ENCODE measurements at places on chromosomes 11 and 22.

- no peak for DNase-seq
These were observed 195.7 kb downstream of the TBC1D22A start for GRCh38 chr22:46958191-46958590.

GRCh38 chr11:121575250-121575962, 122.6 kb upstream of the SORL1-AS1 start:
- no peak for DNase-seq

GRCh38 chr11:126415128-126415527, 59.6 kb downstream of the ST3GAL4 start:
- DNase-seq: no peak

DNA sequence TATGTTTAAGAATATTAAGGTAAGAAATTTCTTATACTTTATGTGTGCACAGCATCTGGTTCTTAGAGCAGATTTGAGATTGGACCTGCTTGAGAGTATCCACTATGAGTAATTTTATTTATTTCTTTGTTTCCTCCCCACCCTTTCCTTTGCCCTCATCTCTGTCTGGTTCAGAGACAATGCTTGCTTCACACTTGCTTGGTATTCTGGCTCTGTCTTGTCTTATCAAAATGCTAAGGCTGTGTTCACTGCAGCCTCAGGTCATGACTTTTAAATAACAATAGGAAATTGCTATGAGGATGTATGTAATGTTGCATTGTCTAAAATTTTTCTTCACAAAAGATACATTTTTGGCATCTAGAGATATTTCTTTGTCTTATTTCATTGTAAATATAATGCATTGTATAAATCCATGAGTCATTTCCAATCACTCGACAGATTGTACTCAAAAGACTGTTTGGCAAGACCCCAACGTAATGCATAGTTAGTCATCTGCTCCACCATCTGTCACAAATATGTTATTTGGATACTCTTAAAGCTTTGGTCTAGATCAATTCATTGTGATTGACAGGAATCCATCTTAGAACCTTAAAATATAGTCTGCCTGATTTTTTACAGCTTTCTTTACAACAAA, 395.7 kb downstream of the AASDHPPT start:
- no peak for DNase-seq

- no peak for DNase-seq
These were observed 7.6 kb upstream of the CDC42EP1 start for GRCh38 chr22:37552524-37553163.

DNA sequence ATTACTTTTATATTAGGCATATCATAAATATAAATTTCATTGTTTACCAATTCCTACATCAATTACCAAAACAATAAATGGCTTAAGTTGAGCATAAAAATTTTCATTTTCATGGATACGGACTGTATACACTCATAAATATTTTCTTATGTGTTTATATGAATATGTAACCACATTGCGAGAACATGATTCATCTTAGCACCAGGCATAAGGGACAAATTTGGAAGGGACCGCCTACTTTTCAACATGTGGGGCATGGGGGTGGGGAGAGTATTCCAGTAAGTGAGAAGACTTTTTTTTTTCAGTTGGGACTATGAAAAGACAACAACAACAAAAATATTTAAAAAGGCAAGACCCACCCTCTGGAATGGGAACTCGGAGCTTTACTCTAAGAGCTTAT, 296.1 kb downstream of the RAB38 start:
- no peak for DNase-seq

DNA sequence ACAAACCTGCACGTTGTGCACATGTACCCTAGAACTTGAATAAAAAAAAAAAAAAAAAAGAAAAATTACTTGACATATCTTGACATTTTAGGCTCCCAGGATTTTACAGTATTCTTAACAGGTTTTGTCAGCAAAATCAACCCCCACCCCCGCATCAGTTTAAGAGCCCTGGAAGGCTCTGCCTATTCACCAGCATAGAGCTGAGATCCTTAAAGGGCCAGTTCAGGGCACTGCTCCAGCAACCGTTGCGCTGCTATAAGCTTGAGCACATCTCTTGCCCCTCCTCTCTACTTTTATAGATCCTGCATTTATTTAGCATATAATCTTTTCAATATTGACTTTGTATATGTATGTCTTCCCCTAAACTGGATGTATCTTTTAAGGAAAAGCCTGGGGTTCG, 697 bp upstream of the PAFAH1B2 start:
- DNase-seq: peak; percentile 2

DNA sequence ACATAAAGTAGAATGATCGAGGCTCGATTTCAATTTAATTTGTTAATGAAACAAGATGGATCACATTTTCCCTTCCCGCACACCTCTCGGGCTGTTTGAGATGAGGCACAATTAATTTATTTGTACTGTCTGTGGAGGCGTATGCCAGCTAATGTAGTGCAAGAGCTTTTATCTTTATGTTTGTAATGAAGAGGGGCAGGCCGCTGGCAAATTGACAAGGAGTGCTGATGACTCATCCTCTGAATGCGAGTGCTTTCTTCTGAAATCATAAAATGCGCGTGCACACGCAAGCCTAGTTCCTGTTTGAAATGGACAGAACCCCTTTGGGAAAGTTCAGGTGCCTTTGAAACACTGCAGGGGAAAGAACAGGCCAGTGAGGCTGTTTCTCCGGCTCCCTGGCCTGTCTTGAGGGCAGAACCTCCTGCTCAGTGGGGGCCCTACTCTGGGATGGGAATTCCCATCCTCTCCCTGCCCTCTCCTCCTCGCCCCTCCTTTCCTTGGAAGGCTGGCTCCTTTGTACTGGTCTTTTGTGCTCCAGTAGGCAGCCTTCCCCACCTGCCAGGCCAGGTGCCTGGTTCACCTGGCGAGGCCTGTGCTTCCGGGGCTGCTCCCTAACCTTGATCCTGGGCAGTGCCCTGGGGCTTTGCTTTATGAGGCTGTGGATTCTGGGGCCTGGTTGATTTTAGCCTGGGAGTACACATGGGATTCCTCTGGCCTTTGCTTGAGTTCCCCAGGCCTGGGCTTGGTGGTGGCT, 50.3 kb downstream of the TEAD1 start:
- DNase-seq: no peak

GRCh38 chr11:121869478-121869877, 246.5 kb downstream of the BLID start:
- no peak for DNase-seq

DNA sequence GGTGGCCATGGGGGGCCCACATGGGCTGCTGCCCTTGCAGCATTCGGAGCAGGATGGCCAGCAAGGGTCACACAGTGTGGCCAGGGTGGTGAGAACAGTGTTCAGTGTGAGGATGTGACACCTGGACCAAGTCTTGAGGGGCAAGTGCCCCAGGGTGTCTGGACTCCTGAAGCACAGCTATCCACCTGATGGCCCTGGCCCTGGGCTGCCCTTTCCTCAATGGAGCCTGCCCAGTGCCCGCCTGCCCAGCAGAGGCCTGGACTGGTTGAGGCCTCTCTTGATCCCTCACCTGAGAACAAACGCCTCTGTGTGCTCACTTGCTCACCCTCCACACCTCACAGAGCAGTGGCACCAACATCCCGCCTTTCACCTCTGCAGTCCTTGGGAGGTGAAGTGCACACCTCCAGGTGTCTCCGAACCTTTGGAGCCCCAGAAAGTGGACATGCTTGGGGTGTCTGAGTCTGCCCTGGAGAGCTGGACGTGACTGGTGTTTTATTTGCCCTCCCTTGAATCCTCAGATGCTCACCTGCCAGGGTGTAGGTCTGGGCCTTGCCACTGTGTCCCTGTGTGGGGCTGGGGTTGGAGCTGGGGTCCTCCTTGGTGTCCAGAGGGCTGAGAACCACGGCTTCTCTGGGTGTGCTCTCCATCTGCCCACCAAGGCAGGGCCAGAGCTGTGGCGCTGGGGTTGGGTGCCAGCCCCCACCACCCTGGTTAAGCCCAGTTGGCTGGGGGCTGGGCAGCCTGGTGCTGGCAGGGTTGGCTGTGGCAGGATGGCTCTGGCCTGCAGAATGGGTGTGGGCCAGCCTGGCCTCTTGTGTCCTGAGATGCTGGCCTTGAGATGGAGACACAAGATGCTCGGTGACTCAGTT, 3.8 kb upstream of the MUC2 start:
- no peak for DNase-seq

DNA sequence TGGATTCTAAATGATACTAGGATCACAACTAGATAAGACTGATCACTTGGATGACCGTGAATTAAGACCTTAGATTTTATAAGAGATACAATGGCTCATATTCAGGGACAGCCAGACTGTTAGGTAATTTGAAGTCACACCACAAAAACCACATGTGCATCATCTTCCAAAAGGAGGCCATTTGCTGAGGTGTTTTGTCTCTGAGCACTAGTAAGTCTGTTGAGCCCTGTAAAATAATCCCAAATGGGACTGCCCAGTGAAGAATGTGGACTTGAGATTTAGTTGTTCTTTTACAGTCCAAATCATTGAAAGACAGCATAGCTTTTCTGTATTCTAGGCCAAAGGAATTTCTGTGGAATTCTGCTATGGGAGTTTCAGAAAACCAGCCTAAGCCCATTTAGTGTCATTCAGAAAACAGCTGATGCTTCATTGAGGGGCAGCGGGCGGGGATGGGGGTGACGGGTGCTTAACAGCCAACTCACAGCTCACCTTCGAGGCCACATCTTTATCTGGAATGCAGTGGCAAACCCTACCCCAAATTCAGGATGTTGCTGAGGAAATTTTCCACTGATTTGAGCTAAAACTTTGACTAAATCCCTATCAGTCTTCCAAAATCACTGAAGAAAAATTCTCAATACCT, 80.1 kb upstream of the BIRC3 start:
- no peak for DNase-seq

- DNase-seq: no peak
These were observed 654.6 kb upstream of the API5 start for GRCh38 chr11:42657169-42657568.

DNA sequence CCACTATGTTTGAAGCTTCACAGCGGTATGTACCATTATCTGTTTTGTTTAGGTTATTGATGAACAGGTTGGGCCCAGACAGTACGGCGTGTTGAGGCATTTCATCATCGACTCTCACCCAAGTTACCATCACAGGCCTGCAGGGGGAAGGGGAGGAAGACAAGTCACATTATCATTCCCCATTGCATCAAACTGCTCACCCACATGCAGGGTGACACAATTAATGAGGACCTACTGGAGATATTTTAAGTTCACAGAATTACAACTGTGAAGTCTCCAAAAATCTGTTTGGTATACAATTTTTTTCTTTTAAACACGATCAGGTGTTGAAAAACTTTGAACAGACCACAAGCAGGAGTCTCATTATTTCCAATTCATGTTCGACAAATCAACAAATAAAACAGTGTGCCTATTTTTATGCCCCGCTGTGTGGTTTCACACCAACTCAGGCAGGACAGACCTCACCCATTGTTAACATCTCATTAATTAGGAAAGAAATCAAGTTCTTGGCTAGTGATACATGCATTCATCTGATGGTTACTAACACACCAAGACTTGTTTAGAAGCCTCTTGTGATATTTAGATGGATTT, 289.5 kb downstream of the CADM1 start:
- no peak for DNase-seq

DNA sequence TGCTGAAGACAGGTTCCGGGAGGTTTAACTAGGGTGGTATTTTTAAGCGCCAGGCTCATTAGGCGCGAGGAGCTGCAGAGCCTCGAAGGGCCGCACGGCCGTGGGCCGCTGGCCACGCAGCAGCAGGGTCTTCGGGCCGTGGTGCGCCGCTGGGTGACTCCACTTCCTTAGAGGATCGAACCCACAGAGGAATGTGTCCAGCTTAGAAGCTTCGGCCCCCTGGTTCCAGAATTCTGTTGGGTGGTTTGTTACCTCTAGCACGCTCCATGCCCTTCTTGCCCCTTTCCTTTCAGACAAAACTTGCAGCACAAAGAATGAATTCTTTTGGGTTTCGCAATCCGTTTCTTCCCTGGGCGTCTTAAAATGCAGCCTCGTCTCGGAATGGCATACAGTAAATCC, 773 bp upstream of the PATL1 start:
- no peak for DNase-seq

DNA sequence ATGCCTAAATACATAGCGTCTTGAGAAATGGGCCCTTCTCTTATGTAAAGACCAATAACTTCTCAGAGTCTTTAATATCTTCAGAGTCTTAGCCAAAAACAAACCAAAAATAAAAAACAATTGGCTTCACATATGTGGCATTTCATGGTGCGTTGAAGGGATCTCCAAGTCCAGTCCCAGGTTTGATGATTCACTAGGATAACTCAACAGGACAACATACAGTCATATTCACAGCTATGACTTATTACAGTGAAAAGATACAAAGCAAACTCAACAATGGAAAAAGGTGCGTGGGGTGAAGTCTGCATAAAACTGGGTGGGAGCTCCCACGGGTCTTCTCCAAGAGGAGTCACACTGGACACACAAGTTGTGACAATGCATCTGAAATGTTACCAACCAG, 12.6 kb downstream of the SYTL2 start:
- DNase-seq: no peak
